ENCODE measurements at places on chromosomes 16 and 17. TPM values are rescaled to one million over a fixed set of nuclear protein-coding genes. Genes with fewer than 3 reads are reported as not detected.

Gene ADAP2
- total RNA-seq, result 2.0 TPM

Gene ARHGAP27
- total RNA-seq, result 50.7 TPM

Gene PRSS21
- 11.5 TPM for total RNA-seq

Gene BEAN1
- total RNA-seq, result not detected

Gene KRT33B
- not detected for total RNA-seq

Gene G6PC1
- not detected for total RNA-seq

Gene GGT6
- not detected for total RNA-seq

Gene NAT9
- 55.3 TPM for total RNA-seq

Gene KCNH6
- total RNA-seq, result not detected

Gene KRT33A
- not detected for total RNA-seq

Gene SLC12A3
- not detected for total RNA-seq
